T-helper 9 cell (primary cell): ENCODE measurements at places on chromosomes 2 and 18.

DNA sequence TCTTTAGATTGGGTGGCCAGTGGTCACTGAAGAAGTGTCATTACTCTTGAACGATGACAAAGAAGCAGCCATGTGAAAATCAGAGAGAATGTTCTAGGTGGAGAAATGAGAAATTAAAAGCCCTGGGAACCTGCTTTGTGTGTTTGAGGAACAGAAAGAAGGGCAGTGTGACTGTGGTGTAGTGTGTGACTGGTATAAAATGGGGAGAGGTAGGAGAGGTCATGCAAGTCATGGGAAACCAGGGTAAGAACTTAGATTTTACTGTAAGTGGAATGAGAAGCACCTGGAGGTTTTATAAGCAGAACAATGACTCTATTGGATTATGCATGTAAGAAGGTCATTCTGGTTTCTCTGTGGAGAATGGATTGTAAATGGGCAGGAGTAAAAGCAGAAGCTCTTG, 12.2 kb downstream of the ICOS start:
- DNase-seq = no peak

DNA sequence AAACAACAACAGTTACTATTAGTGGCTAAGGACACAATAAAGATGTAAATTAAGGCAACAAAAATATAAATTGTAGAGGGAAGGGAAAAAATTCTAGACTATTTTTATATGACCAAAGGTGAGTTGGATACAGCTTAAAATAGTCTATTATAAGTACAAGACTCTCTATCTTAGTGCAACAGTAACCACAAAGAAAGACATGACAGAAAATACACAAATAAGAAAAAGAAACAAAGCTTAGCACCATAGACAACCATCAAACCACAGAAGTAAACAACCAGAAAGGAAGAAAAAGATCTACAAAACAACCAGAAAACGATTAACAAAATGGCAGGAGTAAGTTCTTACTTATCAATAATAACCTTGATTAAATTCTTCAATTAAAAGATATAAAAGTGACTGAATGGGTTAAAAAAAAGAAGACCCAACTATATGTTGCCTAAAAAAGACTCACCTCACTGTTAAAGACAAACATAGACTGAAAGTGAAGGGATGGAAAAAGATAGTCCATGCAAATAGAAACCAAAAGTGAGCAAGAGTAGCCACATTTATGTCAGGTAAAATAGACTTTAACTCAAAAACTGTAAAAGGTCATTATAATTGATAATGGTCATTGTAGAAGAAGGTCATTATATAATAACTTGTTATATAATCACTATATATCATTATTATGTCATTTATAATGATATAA, 62.5 kb downstream of the USP40 start:
- no peak for DNase-seq

GRCh38 chr2:135818937-135819610, 17.9 kb downstream of the LCT start:
- DNase-seq = no peak

DNA sequence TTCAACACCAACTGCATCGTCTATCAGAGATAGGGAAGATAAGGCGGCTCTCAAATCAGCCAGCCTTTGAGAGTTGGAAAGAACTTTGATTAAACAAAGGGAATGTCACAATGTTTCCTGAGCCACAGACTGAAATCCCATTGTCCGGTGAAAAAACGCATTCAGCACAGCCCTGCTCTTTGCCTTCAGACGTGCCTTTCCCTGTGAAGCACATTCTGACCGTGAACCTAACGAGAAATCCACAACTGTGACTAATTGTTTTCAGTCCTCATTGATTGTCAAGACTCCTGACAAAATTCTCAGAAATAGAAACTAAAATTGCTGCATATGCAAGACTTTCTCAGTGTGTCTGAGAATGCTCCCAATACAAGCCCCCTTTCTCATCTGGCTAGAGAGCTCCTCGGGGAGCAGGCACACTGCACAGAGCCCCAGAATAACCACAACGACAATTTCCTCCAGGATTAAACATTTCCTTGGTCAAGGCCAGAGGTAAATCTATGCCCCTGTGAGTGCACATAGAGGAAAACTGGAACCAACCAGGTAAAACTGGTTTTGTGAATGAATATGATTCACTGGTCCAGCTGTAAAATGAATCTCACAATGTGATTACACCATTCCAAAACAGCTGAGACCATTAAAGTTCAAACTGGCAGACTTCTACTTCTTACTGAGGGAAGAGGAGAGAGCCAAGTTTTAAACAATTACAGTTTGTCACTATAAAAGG, 561.9 kb upstream of the ID2 start:
- DNase-seq = no peak

DNA sequence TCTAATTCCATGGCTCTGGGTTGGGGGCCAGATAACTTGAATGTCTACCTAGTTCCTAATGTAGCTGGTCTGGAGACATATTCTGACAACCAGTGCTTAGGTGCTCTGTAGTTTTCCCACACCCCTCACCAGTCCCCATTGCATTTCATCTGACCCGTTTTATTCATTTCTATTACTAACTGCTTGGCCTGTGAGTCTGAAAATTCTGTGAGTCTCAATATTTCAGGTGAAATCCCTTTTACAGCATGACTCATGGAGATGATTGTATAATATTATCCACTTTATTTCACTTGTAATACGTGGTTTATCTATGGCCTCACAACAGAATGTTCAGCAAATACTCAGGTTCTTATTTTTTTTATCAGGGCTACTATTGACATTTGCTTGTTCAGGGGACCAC, 103.7 kb upstream of the UGP2 start:
- DNase-seq = no peak

- DNase-seq = no peak
These were observed 287.8 kb upstream of the SETBP1 start for GRCh38 chr18:44392933-44393332.

DNA sequence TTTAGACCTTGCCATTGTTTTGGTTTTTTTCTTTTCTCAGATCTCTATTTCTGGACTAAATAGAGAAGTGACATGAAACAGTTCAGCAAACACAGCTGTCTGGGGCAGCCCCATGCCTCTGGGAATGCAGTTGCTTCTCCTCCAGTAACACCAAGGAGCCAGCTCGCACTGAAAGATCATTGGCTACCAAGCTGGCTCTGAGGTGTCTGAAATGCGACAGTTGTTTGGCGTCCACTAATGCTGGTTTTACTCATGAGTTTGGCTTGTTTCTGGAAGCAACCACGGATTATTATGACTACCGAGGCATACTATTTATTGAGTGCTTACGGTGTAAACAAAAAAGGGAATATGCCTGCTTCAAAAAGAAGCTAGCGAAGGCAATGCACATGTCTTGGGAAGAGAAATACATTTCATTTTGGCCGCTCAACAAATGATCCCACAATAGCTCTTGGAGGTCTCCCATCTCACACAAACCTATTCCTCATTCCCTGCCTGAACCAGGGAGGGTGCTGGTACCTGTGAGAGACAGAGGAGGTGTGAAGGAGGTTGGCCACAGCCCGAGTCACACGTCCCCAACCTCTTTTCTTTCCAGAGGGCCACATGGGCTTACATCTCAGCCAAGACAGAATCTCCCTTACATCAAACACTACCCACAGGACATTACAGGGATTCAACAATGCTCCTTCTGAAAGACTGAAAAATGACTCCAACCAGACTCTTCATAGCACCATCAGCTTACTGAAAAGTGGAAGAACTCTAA, 37.5 kb upstream of the NEB start:
- no peak for DNase-seq

- no peak for DNase-seq
These were observed 443.6 kb downstream of the CBLN2 start for GRCh38 chr18:72100465-72101004.

DNA sequence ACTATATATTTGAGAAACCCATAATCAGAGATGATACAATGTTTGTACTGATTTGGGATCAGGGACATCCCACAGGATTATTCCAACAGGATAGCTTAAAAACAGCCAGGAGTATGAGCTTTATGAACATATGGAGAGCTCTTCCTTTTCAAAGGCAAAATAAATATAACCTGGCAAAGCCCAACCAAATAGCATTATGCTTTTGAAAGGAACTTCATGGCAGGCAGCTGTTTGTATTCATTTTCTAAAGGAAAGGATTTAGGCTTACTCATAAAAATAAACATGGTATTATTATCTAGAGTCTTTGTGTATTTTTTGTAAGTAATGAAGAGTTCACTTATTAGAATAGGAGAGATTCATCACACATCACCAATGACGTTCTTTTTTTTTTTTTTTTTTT, 44.4 kb downstream of the CCDC195 start:
- DNase-seq = no peak

DNA sequence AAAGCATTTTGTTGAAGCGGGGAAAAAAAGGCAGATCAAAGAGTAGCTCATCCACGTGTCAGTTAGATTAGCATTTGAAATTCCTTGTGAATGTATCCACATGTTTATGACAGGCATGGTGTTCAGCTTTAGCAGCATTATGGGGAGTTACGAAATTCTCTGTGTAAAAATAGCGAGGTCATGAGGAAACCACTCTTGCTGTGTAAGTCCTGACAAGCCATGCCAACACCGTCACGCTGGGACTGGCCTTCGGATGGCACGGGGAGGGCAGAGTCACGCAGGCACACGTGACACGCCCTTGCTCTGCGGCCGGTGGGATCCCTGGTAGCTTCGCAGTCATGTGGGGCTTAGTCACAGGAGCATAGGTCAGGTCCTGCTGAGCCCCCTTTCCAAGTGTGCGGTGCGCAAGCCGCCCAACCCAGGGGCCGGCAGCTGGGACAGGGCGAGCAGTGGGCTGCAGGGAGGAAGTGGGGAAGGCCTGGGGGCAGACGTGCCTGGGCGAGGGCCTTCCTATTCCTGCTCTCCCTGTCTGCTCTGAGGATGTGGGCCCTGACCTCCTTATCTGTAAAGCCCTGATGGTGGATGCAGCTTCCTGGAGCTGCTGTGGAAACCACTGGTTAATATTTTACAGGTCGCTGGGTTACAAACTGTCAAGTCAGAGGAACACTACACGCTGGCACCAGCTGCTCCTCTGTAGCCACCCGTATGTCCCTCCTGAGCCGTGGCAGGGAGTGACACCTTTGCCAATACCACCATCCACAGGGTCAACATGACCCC, 18.0 kb downstream of the MBP start:
- no peak for DNase-seq

- no peak for DNase-seq
These were observed 2.3 kb downstream of the KIF1A start for GRCh38 chr2:240817496-240818292.

DNA sequence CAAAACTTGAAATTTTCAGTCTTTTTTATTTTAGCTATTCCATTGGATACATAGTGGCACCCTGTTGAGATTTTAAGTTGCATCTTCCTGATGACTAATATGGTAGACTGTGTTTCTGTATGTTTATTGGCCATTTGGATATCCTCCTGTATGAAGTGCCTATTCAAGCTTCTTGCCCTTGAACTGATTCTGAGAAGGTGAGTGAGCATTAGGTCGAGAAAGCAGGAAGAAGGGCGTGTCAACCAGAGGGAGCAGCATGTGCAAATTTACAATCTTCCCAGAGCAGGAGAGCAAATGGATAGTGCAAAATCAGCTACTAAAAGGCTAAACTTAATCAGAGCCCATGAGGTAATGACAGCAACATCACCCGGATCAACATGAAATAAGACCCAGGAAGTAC, 8.6 kb downstream of the INPP1 start:
- DNase-seq = no peak
